Erythroblast (primary cell): ENCODE measurements at places on chromosomes 16 and 17.

DNA sequence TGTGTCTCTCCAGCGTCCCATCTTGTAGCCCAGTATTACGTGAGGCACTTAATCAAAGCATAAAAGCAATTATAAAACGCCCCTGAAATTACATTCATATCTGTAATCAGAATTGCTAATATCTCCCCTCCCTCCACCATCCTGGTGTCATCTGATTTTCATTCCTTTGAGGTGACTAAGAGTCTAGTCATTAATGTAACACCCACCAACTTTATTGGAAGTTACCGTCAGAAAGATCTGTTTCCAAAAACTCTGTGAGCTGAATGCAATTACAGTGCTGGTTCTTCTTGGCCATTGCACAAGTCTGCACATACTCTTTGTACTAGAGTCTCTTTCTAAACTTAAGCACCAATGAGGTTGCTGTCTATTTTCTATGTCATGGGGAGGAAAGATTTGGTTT, 12.5 kb upstream of the MAF start:
- DNase-seq = no peak

DNA sequence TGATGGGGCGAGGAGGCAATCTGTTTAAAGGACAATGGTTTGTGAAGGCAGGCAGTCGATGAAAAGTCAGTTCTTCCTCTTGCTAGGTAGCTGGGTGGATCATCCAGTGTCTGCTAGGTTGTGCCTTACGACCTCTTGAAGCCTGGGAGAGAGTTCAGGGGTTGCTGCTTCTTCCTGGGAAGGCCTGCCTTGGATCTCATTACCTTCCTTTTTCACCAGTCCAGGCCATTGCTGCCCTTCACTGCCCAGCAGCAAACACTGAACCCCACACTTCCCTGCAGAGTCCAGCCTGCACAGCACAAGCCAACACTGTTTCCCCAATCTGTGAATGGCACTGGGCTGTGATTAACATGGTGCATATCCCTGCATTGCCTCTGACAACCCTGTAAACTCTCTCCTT, 24.7 kb downstream of the HS3ST2 start:
- DNase-seq = no peak

DNA sequence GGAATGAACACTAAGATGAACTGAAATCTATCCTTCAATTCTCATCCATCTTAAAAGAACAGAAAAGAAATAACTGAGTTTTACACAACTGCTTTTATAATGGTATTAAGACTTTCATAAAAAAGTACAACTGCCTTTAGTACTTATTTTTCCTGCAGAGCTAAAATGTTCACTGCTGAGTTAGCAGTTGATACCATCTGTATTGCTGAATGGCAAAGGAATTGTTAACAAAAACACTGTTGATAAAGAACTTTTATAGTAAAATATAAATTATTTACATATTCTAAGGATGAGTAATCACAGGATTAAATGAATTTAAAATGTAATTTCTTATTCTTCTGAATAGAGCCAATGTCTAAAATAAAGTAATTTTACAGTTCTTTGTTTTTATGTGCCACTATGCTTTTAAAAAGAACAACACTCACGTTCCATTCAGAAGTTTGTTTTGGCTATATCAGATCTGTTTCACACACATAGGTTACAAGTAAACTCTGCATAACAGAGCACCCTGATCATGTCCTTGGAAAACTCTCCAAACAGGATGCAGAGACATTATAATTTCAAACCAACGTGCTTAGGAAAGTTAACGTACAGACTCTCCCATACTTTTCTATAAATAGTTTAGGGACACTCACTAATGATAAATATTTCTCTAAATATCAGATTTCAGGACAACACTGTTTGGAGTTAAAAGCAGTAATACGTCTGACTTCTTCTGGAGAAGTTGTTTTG, 151.1 kb downstream of the ITFG1 start:
- no peak for DNase-seq

DNA sequence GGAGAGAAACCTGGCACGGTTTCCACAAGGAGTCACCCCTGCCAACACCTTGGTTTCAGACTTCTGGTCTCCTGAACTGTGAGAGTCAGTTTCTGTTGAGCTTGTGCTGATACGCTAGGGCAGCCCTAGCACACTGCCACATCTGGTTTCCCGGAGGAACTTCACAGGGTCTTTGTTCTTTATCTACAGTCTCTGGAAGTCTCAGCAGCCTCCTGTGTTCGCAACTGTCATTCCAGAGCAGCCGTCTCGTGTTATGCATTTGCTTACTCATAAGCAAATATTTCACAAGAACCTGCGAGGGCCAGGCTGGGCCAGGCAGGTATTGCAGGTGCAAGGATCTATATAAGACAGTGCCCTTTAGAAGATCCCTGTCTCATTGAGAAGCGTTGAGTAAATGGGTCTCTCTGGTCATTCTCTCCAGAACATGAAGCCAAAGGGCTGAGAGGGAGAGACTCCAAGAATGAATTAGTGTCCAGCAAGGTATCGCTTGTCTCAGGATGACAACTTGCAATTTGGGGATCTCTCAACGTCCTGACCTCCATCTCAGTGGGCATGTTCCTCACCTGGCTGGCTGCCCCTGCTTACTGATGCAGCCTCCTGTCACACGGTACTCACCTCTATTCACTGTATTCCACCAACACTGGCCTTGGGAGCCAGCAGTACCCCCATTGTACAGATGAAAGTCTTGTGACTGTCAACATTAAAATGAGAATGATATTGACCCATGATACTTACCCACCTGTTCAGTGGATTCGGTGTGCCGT, 141.2 kb downstream of the WWOX start:
- DNase-seq = no peak

DNA sequence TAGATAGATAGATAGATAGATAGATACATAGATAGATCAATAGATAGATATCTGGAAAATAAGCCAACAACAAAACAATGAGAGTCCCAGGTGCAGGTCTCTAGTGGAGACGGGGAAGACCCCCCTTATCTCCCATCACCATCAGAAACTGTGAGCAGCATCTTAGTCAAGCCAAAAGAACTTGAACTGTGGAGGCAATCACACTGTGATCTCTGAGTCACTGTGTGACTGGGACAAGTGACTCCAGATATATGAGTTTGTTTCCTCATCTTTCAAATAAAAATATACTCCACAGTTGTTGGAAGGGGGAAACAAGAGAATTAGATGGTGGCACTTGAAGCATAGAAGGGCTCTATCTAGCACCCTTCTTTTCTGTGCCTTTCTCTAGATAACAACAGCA, 42.1 kb downstream of the NOG start:
- DNase-seq = no peak

DNA sequence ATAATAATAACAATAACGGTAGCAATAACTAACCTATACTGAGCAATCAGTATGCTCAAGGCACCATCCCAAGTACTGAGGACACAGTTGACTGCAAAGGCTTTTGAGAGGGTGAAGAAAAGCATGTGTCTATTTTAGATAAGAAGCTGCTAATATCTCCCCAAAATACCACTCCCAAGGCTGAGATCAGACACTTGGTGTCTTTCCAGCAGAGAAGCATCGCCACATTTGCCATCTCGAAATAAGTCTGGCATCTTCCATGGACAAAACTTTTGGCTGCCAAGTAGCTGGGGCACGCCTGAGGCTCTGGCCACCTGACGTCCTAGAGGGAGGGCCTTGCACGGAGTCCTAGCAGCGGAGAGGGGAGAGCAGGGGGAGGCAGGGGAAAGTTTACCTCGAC, 39.0 kb downstream of the ZNF423 start:
- no peak for DNase-seq

GRCh38 chr16:1766231-1766630, 5.1 kb downstream of the NME3 start:
- DNase-seq = no peak

DNA sequence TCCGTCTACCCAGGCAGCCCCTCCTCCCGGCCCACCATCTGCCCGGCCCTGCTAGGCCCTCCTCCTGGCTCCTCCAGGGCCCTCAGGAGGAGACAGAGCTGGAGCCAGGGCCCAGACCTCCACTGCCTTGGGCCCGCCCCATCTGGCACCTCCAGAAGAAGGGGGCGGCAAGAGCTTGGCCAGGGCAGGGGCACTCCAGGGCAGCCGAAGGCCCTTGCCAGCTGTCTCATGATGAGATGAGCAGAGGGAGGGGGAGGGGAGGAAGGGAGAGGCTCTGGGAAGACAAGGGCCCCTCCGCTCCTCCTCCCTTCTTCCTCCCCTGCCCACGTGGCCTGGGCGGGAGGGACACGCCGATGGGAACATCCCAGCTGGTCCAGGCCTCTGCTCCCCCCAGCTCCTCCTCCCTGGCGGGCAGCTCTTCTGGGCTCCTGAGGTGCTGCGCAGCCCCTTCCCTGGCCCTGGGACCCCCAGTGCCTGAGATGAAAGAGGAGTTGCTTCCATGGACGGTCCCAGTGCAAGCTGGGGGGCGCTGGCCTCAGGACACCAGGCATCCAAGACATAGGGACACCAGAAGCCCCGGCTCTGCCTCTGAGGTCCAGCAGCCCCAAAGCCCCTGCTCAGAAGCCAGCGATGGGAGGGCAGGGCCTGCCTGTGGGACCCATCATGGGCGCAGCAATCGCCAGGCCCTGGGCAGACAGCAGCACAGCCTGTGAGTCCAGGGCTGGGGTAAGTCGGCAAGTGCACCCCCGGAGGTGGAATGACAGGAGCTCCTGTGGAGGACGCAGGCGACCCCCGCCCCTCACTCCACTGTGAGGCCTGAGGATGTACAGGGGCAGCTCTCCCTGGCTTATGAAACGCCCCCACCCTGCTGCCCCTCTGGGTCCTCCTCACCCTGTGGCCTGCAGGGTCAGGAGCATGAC, 23.6 kb upstream of the ENPP7 start:
- DNase-seq = no peak

DNA sequence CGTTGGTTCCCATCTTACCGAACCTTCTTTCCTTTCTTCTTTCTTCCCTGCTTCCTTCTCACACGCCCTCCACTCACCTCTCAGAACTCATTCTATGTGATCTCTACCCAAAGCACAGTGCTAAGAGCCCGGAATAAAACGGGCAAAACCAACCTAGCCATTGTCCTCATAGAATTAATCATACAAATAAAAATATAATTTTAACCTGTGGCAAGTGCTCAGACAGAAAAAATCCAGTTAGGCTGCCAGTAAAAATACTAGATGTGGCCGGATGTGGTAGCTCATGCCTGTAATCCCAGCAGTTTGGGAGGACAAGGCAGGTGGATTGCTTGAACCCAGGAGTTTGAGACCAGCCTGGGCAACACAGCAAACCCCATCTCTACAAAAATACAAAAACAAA, 27.0 kb downstream of the BMERB1 start:
- DNase-seq = no peak

DNA sequence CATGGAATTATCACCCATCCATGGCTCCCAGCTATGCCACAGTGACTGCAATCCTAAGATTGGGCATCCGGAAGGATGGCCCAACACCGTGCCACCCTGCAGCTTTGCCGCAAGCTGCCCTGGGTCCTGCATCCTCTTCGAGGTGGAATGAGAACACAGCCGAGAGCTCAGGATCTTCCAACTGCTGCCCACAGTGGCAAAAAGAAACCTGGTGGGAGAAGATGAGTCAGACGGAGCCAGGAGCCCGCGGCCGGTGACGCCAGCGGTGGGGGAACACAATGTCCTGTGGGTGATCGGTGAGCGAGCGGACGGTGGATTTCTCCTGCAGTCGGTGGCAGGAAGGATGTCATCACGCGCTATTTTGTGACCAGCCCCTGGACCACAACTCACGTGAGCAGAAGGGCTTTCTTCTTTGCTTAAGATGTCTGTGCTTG, 20.1 kb downstream of the CD7 start:
- peak; percentile 63 for DNase-seq

DNA sequence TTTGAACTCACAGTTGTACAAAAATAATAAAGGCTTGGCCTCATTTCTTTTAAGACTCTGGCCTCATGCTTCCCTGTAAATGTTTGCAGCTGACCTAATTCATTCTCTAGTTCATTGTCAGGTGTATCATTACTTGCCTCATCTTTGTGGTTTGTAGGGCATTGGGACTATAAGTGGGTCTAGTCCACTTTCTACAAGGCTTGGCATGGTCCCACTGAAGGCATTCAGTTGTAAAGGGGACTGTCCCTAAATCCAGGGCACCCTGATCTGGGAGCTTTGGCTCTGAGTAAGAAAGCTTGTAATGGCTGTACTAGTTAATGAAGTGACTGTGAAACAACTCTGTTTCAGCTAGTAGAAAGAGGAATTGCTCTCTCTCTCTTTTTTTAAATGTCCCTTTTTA, 2.7 kb downstream of the KCTD2 start:
- no peak for DNase-seq

DNA sequence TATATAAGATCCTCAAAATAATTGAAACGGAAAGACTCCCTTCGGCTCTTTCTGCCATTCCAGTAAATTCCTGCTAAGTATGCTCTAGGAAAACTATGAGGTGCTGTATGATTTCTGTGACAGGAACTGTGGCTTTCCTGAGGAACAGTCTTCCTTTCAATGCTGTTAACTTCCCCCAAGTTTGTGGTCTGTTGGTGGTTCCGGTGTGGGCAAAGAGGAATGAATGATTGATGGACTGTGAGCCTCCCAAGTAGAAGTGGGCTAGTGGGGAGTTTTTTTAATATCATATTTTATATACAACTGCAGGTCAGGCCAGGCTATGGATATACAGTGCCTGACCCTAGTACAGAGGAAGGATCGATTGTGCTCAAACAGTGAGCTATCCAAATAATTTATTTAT, 560.7 kb upstream of the RBFOX1 start:
- no peak for DNase-seq

DNA sequence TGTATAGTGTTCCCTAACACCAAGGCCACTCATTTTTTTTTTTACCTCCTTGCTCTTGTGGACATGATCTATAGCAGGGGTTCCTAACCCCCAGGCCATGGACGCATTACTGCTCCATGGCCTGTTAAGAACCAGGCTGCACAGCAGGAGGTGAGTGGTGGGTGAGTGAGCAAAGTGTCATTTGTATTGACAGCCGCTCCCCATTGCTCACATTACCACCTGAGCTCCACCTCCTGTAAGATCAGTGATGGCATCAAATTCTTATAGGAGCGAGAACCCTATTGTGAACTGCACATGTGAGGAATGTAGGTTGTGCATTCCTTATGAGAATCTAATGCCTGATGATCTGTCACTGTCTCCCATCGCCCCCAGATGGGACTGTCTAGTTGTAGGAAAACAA, 342.0 kb downstream of the SOX9 start:
- no peak for DNase-seq

DNA sequence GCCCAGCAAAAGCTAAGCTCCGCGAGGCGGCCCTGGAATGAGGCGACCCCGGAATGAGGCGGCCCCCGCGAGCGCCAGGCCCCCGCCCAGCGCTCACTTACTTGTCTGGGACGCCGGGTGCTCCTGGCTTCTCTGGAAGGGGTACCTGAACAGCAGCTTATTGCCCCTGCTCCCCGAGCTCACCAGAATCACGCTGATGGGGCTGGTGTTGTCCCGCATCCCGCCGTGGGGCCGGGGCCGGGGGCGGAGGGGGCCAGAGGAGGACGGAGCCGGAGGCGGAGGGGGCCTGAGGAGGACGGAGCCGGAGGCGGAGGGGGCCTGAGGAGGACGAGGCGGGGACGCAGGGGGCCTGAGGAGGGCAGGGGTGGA, 440 bp downstream of the NPRL3 start:
- peak; percentile 65 for DNase-seq
